Spleen (tissue), 13 donors: ENCODE measurements at places on chromosomes 6 and 20. TPM values are rescaled to one million over a fixed set of nuclear protein-coding genes. Genes with fewer than 3 reads are reported as not detected.

GRCh38 chr6:161536224-161536630, 262.4 kb upstream of the AGPAT4 start:
- DNase-seq = no peak

DNA sequence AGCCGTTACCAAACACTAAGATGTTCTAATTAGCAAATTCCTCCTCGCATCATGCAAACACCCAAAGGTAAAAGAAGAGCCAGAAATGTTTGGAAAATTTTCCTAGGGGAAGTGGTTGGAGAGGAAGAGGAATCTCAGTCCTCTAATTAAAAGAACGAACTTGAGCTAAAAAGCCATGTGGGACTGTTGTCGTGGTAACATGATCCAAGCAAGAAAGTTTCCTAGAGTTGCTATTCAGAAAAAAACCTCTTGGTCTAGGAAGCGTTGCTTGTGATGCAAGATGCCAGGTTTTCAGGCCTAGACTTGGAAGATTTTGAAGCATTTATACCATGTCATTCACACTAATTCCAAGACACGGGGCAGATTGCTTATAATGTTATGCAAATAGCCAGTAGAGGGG, 106.8 kb upstream of the DOK5 start:
- no peak for DNase-seq

- DNase-seq = no peak
Measured at GRCh38 chr6:139288496-139289040, 3.2 kb downstream of the TXLNB start.

- DNase-seq = no peak
Measured at GRCh38 chr6:21138336-21139069, 455.0 kb upstream of the SOX4 start.

- DNase-seq = no peak
Measured at GRCh38 chr6:135250234-135250633, 69.1 kb downstream of the MYB start.

- DNase-seq = no peak
Measured at GRCh38 chr6:148528292-148528691, 185.7 kb downstream of the SASH1 start.

DNA sequence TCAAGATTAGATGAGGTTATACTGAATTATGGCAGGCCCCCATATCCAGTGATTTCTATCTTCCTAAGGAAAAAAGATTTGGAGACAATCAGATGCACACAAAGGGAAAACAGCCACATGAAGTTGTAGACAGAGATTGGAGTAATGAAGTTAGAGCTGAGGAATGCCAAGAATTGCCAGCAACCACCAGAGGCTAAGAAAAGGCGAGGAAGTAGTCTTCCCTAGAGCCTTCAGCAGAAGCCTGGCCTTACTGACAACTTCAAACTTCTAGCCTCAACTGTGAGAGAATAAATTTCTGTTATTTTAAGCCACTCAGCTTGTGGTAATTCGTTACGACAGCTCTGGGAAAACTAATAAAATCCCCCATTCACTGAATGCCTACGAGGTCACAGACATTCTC, 473.9 kb downstream of the COL12A1 start:
- DNase-seq = no peak

Gene NRSN1
- not detected for polyA plus RNA-seq

Gene FILIP1
- 0.22 TPM for polyA plus RNA-seq

Gene DNAH8
- 0.20 TPM for polyA plus RNA-seq

Gene ARG1
- polyA plus RNA-seq = 2.7 TPM

Gene SLC17A3
- 0.11 TPM for polyA plus RNA-seq

Gene TTBK1
- 0.05 TPM for polyA plus RNA-seq
